ENCODE measurements at places on chromosomes 5 and 9.

DNA sequence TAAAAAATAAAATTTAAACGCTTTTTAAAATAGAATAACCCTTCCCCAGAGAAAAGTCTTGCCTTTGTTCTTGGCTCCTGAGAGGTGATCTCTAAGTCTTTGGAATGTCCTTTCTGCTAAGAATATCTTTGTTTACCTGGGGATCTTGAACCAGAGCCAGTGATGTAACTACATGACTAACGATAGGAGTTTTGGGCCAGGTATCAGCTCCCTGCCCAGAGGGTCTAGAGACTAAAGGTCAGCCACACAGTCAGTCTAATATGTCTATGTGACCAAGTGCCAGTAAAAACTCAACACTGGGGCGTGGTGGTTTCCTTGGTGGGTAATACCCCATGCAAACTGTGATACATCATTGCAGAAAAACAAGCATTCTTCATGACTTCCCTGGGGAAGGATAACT is 1351.9 kb upstream of the C9orf72 start:
- DNase-seq, result no peak

DNA sequence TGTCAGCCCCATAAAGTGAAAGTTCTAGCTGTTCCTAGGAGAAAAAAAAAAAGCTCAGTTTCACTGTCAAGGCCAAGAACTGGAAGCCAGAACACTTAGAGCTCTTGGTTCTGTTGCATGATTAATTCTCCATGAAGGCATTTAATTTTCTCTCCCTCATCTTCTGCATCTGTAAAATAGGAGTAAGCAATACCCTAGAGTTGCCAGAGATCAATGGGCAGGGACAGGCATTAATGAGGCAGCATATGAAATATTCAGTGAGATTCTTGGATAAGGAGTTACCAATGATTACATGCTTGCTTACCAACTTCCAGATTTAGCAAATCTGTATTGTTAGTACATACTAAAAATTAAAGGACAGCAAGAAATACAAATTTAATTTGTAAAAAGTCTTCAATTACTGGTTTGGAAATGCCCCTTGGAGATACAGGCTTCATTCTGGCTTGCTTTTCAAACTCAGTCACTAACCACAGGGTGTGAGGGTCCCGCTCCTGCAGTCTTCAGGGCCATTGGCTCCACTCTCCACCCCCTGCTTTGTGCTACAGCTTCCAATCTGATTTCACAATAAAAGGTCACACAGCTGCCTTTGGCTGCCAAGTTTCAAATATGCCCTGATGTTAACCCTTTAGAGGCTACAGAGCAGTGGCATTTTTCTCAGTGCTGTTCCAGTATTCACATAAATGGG is 624.6 kb downstream of the BNC2 start:
- no peak for DNase-seq

- peak; percentile 74 for DNase-seq
Observed at GRCh38 chr9:127898433-127899127, 823 bp downstream of the ST6GALNAC6 start.

DNA sequence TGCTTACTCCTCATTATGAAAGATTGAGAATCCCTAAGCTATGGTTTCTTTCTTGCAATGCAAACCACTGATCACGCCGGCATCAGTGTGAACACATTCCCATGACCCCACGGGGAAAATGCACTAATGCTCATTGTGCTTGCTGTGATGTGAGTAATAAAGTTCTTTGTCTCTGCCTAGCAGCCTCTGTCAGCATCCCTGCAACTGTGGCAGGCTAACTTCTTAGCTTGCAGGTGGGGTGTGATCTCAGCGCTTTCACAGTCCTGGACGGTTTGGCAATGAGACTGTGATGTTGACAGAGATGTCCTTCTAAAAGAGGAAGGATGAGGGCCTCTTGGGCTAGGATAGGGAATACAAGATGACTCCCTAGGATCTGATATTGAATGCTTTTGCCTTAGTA is 1218.7 kb downstream of the EFNA5 start:
- no peak for DNase-seq

DNA sequence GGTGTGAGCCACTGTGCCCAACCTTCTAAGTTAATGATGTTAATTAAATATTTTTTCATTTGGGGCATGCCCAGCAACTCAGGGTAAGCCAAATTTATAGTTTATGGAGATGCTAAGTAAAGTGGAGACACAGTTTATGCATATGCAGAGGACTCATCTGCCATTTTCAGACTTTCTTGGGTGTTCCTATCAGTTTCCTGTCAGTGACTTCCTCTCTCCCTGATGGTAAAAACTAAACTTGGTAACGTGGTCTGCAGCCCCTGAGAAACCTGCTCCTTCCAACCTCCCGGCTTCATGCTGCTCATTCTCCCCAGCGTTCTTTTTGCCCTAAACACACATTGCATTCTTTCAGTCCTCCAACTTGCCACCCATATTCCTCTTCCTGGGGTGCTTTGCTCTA is 48.4 kb upstream of the TUT7 start:
- no peak for DNase-seq

DNA sequence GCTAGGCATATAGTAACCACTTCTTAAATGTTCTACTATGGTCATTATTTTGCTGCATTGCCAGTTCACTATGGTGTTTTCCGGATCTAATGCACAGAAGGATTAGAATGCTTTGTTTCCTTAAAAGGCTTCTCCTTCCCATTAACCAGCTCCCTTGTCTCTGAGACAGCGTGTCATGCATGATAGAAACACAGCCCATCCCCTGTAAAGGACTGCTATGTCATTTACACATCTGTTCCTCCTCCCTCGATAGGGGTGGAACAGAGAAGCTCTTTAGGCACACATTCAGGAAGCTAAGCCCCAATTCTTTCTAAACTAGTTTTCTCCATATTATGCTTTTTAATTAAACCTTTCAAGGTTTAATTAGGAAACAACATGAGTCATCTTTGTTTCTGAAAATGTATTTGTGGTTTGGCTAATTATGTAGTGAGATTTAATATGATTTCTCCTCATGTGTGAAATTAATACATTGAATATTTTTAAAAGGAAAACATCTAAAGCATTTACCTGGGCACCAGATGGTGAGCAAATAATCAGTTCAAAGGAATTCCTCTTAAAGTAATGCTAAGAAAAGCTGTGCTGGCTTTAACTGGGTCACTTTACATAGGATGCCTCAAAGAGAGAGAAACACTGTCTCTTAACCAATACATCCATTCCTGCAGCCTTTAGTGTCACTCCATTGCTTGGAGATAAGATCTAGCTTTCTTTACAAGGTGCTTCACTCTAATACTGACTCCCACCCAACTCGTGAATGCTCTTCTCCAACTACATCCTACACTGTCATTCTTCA is 133.3 kb upstream of the PPP1R2B start:
- no peak for DNase-seq

GRCh38 chr5:78741019-78741418 is 92.4 kb upstream of the LHFPL2 start:
- DNase-seq, result no peak

DNA sequence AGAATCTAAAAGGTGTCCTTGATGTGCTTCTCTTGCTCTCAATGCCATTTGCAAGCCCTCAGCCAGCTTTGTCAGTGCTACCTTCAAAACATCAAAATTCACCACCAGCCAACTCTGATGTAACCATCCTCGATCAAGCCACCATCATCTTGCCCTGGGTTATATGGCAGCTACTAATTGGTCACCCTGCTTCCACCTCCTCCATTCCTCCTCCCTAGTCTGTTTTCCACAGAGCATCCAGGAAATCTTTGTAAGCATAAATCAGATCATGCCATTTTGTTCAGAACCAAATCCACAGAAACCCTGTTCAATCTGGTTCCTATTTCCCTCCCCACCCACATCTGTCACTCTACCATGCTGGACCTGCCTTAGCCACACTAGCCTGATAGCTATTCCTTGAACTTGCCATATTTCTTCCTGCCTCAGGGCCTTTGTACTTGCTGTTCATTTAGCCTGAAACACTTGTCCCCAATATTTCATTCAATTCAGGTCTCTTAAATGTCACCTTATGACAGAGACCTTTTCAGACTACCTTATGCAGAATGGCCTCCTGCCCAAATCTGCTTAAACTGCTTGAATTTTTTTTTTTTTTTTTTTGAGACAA is 1.9 kb upstream of the B4GALT1 start:
- DNase-seq, result no peak

GRCh38 chr5:16794269-16794913 is 141.7 kb downstream of the MYO10 start:
- DNase-seq, result no peak

GRCh38 chr5:97111616-97112015 is 30.8 kb downstream of the LIX1 start:
- no peak for DNase-seq

DNA sequence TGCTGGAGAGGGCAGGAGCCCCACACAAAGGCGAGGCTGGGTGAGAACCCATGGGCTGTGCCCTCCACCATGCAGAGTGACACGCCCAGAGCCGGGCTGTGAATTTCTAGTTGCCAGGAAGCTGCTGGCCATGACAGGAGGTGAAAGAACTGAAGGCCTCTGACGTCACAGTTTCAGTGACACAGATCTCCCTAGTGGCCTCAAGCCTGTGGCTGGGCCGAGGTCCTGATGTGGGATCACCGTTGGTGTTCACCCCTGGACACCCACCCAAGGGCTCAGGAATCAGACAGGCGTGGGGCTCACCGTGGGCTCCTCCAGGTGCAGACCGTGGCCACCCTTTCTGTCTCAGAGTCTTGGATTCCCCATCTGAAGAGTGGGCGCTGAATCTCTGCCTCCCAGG is 39.9 kb downstream of the MSX2 start:
- no peak for DNase-seq

DNA sequence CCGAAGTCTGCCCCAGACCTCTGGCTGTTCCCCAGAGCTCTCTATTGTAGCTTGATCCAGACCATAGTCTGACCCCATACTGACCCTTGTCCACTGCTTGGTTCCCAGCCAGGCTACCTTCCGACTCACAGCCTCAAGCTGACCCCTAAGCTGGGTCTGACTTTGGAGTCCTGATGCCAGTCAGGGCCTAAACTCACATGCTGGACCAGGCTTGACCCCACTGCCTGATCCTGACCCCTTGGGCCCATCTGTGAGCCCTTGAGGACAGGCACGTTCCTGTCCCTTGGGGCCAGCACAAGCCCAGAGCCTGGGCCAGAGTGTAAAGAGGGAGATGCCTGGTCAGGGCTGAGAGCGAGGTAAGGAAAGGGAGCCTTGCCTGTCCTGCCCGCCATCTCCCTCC is 32.7 kb upstream of the ENHO start:
- DNase-seq, result no peak

DNA sequence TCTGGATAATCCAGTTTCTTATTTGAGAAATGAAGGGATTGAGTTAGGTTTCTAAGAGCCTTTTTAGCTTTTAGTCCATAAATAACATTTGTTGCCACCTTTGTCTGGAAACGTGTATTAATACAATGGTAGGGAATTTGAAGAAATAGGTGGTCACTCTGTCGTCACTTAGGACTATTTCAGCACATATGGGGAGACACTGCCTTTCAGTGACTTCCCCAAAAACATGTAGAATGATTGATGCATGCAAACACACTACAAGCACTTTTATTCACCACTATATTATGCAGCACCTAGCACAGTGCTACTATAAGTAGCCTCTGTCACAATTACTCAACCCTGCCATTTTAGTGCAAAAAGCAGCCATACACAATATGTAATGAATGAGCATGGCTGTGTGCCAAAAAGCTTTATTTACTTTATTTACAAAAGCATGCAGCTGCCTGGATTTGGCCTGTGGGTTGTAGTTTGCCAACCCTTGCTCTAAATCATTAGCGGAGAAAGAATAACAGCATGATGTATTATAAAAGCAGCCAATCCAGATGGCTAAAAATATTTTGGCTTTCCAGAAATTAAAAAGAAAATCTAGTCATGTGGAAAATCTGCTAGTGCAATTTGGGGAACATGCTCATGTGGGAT is 154.2 kb upstream of the HMHB1 start:
- no peak for DNase-seq

GRCh38 chr5:139710319-139711066 is 62.3 kb downstream of the CXXC5 start:
- DNase-seq, result peak; percentile 60

DNA sequence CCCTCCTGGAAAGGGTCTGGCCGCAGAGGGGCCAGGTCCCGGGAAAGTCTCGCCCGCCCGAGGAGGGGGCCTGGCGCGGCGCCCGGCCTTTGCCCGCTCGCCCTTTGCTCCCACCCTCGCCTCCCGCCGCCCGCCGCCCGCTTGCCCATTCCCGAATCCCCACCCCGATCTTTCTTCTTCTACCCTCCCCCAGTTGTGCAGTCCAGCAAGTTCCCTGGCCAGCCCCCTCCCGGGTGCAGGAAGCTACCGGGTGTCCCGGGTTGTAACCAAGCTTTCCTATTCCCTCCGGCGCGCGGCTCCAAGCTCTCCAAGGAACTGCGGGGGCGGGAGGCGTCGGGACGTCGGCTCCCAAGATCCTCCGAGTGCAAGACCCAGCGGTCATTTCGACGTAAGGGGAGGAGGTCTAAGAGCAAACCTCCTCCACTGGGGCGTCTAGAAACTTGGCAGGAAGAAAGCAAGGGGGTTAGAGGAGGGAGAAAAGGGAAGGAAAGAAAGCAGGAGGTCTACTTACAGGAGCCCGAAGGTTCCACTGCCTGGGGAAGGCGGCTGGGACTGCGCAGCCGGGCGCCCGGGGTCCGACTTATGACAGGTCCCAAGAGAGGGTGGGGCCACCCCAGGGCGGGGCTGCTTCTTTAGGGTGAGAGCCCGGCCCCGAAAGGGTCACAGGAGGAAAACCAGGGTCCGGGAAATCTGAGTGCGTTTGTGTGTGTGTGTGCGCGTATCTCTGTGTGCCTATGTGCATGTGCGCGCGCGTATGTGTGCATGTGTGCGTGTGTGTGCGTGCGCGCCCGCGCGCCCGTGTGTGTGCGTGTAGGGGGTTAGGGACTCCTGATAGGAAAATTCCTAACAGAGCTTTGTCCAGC is at the start of gene PTGR1:
Gene PTGR1, minus strand, starts transcription at position 556 of the 863 bp plus-strand sequence. CDS start 2,225 bp downstream, outside the sequence.
- DNase-seq, result peak; percentile 79

- DNase-seq, result peak; percentile 96
Observed at GRCh38 chr9:95018099-95018936, 291.8 kb downstream of the AOPEP start.

GRCh38 chr5:107815109-107815508 is 144.4 kb upstream of the EFNA5 start:
- no peak for DNase-seq

DNA sequence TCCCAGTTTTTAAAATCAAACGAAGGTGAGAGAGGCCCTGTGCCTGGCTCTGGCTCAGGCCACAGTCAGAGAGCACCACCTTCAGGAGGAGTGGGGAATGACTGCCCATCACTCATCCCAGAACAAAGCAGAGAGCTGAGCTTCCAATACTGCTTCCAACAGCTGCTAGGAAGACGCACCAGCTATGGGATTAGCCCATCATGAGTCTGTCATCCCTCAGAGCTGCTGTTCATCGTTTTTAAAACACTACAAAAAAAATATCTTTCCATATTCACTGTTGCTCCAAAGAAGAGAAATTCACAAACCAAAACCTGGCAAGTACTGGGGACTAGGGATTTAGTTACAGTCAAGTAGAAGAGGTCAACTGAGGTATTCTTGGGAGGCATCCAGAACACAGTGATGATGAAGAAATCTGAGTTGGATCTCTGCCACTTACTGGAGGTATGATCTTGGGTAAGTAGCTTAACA is 102.4 kb downstream of the CDK5RAP2 start:
- DNase-seq, result peak; percentile 68

DNA sequence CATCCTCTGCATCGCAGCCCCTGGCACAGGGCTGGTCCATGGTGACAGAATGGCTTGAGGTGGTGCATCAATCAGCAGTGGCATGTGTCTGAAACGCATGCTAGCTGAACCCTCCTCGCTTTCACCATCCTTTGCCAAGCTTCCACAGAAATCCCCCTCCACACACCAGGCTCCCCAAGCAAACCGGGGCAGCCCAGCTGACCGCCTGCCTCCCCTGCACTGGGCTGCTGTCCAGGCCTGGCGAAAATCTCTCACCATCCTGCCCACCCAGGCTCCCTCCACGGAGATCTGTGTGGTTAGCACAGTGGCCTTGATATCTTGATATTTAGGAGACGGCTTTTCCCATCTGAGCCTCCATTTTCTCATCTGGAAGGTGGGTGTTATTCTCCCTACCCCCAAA is 905 bp upstream of the HRH2 start:
- no peak for DNase-seq
